ENCODE measurements at places on chromosomes 4 and X.
A peak's percentile ranks its signal among the peaks of the same experiment; 100 is the strongest.

GRCh38 chrX:130654409-130654950 lies 248.5 kb downstream of the ENOX2 start:
- DNase-seq: no peak

- peak; percentile 52 for DNase-seq
Observed at GRCh38 chr4:77074981-77075855, 571 bp downstream of the CCNI start.

DNA sequence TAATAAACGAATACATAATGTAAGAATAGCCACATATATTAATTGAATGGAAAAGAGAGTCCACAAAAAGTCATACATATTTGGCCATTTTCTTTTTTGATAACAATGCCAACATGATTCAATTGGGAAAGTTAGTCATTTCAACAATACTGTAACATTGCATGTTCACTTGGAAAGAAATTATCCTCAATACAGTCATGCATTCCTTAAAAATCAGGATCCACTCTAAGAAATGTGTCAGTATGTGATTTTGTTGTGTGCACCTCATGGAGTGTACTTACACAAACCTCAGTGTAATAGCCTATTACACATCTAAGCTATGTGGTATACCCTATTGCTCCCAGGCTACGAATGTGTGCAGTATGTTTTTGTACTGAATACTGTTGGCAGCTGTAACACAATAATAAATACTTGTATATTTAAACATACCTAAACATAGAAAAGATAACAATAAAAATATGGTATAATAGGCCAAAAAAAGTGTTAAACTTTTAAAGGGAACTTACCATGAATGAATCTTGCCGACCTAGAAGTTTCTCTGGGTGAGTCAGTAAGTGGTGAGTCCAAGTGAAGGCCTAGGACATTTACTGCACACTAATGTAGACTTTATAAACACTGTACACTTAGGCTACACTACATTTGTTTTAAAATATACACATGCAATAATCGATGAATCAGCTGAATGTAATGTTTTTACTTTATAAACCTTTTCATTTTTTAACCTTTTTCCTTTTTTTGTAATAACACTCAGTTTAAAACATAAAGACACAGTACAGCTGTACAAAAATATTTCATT lies 806.8 kb downstream of the PCDH18 start:
- no peak for DNase-seq

- no peak for DNase-seq
Observed at GRCh38 chr4:24775032-24775605, 20.3 kb upstream of the SOD3 start.

GRCh38 chr4:109134921-109135320 lies 167.5 kb downstream of the COL25A1 start:
- no peak for DNase-seq

Measured in stimulated activated CD8-positive, alpha-beta memory T cell treated with anti-CD3 and anti-CD28 coated beads, Interleukin-4, amount 100 ng/mL, for 1 hour (primary cell).